RWPE1 (cell line): ENCODE measurements at places on chromosomes 5 and 9.

DNA sequence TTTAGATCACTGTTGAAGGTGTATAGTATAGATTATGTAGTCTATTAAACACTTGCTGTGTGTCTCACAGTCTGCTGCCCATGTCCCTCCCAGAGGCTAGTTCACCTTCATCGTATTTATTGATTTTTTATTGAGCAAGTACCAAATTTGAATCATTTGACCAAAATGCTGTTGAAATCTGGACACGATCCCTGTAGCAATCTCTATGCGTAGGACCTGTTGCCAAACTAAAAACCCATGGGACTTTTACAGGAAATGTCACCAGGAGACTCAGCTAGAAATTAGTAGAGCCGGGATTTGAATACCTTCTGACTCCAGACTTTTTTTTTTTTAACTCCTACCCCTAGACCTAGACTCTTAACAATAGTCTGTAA is 17.5 kb downstream of the SLC31A1 start:
- DNase-seq = no peak

- no peak for DNase-seq
Measured at GRCh38 chr9:32867601-32868204, 84.4 kb downstream of the TMEM215 start.

DNA sequence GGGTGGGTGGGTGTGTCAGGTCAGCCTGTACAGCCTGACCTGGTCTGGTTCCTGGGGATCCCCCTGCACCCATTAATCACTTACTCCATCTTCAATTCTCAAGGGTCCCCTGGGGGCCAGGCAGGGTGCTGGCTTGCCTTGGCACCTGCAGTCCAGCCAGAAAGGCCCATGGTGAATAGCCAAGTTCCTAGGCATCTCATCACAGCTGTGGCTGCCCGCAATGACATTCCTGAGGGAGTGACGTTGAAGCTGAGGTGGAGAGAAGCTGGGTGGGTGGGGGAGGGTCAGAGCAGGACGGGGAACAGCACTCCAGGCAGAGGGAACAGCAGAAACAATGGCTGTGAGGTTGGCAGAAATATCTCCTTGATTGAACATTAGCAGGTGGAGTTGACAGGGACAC is 10.6 kb downstream of the HMCN2 start:
- no peak for DNase-seq

GRCh38 chr9:134306636-134307600 is 19.3 kb upstream of the RXRA start:
- no peak for DNase-seq

GRCh38 chr5:81425569-81425968 is 31.6 kb upstream of the ACOT12 start:
- DNase-seq = peak; percentile 44

GRCh38 chr5:89372176-89372575 is 489.2 kb upstream of the MEF2C start:
- DNase-seq = no peak

GRCh38 chr9:132160802-132161742 is 786 bp upstream of the NTNG2 start:
- DNase-seq = peak; percentile 40

GRCh38 chr9:134550584-134550983 is 91.0 kb upstream of the COL5A1 start:
- no peak for DNase-seq

DNA sequence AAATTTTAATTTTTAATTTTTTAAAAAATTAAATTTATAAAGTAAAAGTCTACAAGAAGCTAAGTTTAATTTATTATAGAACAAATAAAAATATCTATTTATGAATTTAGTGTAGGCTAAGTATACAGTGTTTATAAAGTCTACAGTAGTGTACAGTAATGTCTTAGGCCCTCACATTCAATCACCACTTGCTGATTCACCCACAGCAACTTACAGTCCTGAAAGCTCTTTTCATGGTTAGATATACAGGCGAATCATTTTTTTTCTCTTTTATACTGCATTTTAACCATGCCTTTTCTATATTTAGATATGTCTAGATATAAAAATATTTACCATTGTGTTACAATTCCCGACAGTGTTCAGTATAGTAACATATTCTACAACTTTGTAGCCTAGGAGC is 55.9 kb downstream of the PCSK1 start:
- no peak for DNase-seq

GRCh38 chr5:55104946-55105701 is 2.7 kb downstream of the GZMA start:
- DNase-seq = no peak

GRCh38 chr9:133771486-133772482 is 33.6 kb upstream of the SARDH start:
- no peak for DNase-seq

DNA sequence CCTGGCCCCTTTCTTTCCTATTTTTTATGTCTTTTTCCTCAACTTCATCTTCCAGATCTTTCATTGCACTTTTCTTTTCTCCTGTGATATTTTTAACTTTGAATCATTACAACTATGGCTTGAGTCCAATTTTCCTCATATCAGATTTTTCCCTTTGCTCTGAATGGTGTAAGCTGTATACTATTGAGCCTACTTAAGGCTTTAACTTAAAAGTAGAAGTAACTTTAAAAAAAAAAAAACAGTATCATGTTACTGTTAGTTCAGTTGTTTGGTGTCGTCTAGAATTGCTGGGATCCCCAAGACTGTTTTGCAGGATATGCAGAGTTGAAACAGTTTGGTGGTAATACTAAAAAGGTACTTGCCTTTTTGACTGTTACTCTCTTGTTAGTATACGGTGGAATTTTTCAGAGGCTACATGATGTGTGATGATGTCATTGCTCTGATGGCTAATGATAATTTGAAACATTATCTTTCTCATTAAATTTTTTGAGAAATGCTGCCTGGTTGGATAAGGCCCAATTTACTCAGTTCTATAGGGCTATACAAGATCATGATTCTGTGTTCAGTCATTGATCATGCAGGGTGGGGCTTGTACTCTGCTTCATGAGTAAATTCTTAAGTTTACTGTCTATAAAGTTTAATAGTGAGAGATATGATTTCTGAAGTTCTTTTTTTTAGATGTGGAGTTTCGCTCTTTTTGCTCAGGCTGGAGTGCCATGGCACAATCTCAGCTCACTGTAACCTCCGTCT is 8.8 kb downstream of the NAA35 start:
- no peak for DNase-seq

GRCh38 chr5:120803282-120803681 is 339.2 kb downstream of the PRR16 start:
- DNase-seq = no peak

GRCh38 chr5:117165068-117165467 is 590.4 kb upstream of the SEMA6A start:
- no peak for DNase-seq

- no peak for DNase-seq
Measured at GRCh38 chr9:86734771-86735170, 212.5 kb downstream of the GAS1 start.

DNA sequence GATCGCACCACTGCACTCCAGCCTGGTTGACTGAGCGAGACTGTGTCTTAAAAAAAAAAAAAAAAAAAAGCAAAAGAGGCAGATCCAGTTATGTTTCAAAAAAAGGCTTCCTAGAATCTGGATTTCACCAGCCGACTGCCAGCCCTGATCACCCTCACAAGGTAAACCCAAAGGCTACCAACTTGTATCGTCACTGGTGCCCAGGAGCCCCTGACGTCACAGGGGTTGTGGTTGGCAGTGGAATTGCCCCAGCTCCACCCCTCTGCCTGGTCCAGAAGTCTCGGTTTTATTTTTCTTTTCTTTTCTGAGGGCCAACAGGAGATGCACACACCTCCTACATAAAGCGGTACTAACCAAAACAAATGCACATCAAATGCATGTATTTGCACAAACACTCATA is 6.0 kb upstream of the LMX1B start:
- DNase-seq = no peak

GRCh38 chr5:39533749-39534148 is 109.0 kb upstream of the DAB2 start:
- DNase-seq = no peak

DNA sequence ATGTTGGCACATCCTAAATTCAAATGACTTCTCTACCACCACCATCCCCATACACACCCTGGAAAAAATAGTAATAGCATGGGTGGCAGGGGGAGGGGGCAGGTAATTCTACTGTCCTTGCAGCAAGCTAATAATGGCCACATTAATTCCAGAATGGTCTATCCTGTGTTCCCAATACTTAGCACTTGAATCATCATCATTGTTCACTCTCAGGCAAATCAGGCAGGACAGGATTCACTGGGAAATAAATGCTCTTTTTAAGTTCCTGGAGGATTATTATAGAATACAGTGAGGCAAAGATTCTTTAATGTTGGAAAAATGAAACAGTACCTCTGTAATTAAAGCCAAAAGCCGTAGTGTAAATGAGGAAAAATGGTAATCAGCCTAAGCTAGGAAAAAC is 254.5 kb downstream of the ARRDC3 start:
- no peak for DNase-seq

DNA sequence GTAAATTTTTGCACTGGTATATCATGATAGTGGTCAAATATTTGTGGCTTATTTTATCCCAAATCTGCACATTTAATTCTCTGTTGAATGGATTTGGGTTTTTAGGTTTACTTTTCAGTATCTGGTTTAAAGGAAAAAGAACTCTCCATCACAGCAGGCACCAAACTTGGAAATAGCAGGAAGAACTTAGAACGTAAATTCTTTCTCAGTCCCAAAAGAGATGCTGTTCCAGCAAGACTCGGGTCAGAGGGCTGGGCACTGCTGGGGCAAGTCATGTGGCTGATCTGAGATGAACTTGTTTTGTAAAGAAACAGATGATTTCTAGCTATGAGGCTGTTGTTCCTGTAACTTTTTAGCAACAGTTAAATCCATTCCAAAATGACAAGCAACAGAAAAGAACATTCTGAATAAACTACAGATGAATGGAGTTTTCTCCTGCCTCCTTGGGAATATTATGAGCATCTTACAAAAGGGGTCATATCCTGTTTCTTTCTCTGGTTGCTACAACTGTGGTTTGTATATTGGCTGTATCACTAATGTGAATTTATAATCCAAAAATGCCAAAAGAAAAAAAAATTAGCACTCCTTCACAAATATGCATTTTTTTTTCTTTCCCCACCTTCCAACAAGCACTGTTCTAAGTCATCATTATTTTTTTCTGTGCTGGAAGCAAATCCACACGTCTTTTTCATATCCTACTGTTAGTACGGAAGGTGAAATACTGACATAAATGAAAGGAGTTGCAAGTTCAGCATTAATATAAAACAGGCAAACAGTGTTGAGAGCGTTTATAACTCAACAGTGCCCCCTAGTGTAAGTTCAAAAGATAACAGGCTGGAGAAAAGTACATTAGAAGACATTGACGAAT is 31.1 kb downstream of the OR2K2 start:
- peak; percentile 63 for DNase-seq

GRCh38 chr5:54728588-54728915 is 211.0 kb downstream of the SNX18 start:
- DNase-seq = no peak

GRCh38 chr9:71042448-71042990 is 78.9 kb downstream of the TRPM3 start:
- DNase-seq = no peak

- peak; percentile 79 for DNase-seq
Measured at GRCh38 chr5:57681942-57682341, 199.3 kb upstream of the ACTBL2 start.

GRCh38 chr5:42784132-42784531 is 27.5 kb downstream of the CCDC152 start:
- DNase-seq = no peak

DNA sequence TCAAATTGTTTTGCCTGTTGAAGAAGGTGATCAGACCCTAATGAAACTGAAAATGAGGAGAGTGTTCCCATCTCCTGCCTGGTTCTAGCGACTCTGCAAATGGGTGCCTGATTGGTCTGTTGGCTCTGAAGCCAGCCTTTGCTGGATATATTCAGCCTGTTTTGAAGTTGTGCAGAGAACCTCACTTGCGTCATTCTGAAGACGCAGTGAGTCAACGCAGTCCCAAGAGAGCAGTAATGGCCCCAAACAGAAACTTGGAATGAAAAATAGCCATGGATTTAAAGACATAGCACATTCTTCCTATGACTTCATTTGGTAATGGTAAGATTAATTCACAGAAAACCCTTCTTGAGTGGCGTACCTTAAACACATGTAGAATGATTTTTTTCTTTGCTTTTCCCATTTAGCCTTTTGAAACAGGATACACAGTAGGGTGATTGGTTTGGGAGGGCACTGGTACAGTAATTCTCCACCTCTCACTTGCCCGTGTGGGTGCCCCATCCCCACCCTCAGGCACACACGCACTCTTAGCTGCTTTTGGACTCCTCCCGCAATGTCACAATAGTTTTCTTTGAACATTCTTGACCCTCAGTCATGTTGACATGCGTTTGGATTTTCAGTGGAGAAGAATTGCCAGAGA is 54.1 kb upstream of the ABL1 start:
- DNase-seq = no peak

DNA sequence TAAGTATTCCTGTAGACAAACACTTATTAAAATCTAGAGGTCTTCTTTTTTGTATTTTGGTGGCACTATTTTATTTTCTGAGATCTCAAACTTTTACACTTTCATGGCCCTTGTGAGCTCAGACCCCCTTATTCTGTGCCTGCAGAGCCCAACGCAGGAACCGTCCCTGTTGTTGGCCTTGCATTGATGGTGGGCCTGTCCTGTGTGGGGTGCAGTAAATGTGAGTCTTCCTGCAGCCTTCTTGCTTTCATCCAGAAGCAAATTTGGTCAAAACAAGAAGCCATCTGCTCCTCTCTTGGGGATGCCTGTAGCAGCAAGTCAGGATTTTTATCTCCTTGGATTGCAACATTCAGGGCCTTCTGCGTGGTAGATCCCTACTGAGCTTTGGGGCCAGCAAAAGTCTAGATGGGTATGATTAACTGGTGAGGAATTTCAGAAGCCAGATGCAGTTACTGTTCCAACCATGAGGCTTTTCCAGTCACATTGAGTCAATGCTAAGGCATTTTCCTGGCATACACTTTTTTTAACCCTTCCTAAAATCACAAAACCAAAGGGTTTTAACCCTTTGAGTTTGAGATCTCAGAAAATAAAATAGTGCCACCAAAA is 31.7 kb downstream of the BASP1 start:
- peak; percentile 97 for DNase-seq

DNA sequence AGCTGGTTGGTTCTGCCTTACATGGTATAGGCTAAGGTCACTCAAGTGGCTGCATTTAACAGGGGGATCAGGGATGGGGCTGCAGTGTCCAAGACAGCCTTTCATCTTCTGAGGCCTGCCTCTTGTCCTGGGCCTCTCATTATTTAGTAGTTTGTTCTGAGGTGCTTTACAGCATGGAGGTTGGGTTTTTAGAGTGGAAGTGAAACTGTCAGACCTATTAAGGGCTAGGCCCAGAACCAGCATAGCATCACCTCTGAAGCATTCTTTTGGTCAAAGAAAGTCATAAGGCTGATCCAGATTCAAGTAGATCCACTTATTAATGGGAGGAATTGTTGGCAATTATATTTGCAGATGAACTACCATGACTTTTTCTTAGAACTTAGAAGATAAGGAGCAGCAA is 146.0 kb upstream of the NMUR2 start:
- no peak for DNase-seq
